ENCODE measurements at places on chromosomes 7 and 10.

- DNase-seq, result no peak
These were observed 284.1 kb upstream of the CSTF2T start for GRCh38 chr10:51983481-51983880.

DNA sequence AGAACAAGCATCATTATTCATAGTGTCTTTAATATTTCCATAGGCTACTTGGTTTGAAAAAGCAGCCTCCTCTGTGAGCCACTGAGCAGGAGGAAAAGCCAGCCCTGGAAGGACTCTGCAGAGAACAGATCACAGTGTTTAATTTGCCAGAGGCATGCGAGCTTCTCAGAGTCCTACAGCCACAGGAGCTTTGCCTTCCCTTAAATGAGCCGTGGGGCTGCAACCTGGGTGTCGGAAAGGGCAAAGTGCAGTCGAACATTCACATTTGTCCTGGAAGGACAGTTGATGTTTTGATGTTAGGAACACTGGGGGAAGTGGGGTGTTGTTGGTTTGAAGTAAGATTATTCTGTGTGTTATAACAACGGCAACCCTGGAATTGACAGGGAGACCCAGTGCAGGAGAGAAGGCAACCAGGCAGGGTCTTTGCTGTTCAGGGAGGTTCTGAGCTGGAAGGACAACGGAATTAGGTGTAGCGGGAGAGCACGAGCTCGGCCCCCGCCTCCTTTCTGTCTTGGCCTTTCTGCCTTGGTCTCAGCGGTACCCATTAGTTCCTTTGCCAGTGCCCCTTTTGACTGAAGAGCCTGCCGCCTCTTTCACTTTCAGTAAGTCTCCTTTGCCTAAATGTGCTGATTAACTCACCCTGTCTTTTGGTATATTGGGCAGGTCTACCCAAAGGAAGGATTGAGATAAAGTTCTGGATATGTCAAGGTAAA is 192.3 kb upstream of the PITRM1 start:
- peak; percentile 58 for DNase-seq

DNA sequence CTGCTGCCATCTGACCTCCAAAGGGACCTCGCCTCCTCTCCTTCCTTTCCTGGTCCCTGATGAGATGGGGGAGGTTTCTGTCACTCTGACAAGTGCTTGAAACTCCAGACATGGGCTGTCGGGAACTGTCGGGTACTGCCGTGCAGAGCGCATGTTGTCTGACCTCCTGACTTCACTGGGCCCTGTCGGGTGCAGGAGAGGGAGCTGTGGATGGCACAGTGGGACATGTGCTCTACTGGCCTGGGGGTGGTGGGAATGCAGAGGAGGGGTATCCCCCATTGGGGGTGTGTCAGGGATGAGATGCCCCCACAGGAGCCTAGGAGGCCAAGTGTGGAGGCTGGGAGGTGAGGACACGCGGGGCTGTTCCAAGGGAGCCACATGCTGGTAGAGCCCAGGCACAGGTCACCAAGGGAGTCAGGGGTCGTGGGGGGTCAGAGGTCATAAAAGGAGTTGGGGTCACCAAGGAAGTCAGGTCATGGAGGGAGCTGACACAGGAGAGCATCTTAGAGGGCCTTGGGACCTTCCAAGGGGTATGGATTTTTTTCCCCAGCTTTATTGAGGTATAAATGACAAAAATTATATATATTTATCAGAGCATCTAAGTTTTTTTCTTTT is 30.9 kb downstream of the TMEM120A start:
- DNase-seq, result no peak

DNA sequence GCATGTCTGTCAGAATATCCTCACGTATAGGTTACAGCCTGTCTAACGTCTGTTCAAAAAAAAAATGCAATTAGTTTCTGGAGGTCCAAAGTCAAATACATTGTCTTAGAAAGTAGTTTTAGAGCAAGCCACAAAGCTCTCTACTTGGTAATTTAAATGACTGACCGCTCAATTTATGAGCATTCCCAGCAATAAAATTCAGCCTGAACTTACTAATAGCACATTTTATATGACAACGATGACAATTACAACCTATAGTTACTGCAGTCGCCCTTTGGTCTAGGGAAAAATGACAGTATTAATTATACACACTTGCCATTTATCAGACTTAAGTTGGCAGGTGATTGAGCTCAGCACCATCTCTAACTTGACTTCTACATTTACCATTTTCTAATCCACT is 425.8 kb upstream of the STEAP1 start:
- DNase-seq, result peak; percentile 67

DNA sequence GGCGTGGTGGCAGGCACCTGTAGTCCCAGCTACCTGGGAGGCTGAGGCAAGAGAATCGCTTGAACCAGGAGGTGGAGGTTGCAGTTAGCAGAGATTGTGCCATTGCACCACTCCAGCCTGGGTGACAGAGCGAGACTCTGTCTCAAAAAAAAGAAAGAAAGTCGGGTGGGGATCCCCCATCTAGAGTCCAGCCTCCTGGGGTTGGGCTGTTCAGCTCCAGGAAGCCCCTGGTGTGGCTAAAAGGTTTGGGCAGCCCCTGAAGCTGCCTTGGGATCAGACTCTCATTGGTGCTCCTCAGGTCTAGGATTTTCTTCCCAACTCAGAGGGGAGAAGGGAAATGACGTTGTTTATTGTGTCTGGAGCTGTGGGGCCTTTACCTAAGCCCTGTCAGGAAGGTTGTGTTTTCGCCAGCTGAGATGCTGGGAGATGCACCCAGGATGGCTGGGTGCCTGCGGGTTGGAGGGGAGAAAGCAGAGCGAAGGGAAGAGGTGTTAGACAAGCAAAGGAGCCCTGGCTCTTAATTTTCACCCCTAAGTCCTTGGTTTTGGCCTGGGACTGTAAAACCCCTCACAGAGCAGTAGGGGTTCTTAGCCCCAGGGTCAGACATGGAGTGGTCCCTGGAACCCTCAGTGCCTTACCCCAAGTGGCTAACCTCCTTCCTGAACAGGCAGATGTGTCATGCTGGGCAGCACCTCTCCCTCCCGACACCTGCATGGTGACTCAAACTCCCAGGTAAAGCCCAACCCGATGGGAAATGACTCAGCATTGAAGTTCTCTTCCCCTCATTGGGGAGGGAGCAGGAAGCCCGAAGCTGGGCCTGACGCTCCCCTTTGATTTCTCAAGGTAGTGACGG is 21.1 kb downstream of the PLAU start:
- DNase-seq, result no peak

GRCh38 chr7:29071203-29071874 is 75.0 kb downstream of the CPVL start:
- DNase-seq, result no peak

GRCh38 chr10:125162120-125162931 is 2.0 kb upstream of the CTBP2 start:
- no peak for DNase-seq

DNA sequence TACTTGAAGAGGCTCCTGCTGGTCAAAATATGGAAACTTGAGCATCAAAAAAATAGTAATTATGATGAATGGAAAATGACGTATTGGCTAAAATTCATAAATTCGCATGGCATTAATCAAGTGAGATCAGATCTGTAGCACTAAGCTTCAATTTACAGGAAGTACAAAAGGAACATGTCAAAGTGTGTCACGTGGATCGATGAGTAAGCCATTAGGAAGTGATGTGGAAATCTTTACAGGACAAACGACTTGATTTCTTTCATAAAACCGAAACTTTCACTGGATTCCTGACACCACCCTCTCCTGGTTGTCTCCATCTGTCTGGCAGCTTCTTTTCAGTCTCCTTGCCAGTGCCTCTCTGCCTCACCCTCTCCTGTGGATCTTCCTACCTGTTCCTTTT is 25.8 kb downstream of the AKR1C8 start:
- no peak for DNase-seq

- DNase-seq, result peak; percentile 58
These were observed 30.1 kb upstream of the PAXIP1 start for GRCh38 chr7:155032978-155033377.

GRCh38 chr10:21831986-21832820 is 171.3 kb downstream of the DNAJC1 start:
- no peak for DNase-seq

DNA sequence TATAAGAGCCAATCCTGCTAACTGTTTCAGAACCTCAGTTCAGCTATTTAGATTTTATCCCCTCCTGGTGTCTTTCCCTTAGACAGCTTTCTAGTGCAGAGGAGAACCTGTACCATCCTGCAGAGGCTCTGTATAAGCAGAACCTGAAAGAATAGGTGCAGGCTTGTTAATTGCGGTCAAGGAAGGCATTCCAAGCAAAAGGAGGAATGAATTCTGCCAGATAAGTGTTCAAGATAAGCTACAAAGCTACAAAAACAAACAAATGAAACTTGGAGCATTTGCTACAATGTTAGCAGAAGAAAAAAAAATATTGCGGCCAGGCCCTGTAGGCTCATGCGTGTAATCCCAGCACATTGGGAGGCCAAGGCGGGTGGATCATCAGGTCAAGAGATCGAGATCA is 32.6 kb upstream of the AGMO start:
- no peak for DNase-seq
